ENCODE measurements at places on chromosomes 7 and 10.

GRCh38 chr7:16984375-16984774, 102.6 kb upstream of the AGR3 start:
- no peak for DNase-seq

- no peak for DNase-seq
Observed at GRCh38 chr7:31664890-31665289, 22.1 kb upstream of the PPP1R17 start.

GRCh38 chr7:70006261-70006920, 408.1 kb downstream of the AUTS2 start:
- DNase-seq: no peak

GRCh38 chr10:113019692-113020474, 69.8 kb downstream of the TCF7L2 start:
- no peak for DNase-seq

DNA sequence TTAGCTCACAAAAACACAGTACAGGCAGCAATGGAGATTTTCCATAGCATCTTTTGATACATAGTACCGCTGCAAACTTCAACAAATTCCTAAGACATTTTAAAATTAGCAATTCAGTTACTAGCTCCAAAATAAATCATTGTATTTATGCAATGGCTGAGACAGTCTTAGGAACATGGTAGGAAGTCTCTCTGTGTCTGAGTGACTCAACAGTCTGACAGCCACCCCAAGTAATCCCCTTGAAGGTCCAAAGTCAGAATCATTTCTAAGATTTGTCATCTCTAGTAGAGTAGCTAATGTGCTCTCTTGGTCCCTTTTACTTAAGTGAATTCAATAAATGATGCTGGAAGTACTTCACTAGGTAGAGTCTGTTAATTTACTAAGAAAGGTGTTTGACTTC, 93.8 kb upstream of the NOBOX start:
- DNase-seq: no peak

DNA sequence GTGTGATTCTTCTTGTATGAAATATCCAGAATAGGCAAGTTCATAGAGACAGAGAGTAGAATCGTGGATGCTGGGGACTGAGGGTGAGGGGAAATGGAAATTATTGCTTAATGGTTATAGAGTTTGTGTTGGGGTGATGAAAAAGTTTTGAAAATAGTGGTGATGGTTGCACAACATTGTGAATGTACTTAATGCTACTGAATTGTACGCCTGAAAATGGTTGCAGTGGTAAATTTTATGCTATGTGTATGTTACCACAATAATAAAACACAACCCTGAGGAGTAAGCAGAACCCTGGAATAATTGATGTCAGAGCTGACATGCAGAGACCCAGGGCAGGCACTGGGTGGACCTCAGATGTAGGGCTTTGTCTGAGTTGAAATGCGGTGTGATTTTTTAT, 57.6 kb downstream of the TACR2 start:
- no peak for DNase-seq

DNA sequence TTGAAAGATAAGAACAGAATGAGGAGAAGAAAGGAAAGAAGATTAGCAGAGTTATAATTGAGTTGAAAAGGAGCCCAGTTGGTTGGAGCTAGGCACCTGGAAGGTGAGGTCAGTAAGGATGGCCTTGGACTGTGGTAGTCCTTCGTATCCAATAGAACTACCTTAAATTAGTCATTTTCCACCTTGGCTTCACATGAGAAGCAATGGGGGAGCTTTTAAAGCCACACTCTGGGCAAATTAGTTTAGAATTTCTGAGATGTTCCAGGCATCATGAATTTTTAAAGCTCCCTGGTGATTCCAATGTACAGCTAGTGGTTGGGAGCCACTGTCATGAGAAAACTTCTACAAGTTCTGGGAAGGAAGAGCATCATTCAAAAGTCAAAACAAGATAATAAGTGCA, 27.3 kb upstream of the CYP3A5 start:
- no peak for DNase-seq

- DNase-seq: no peak
Observed at GRCh38 chr7:142314281-142314680, 56.4 kb upstream of the PRSS58 start.

- DNase-seq: no peak
Observed at GRCh38 chr10:92419740-92420545, 129.0 kb downstream of the MARCHF5 start.

GRCh38 chr7:2141651-2142050, 91.1 kb downstream of the MAD1L1 start:
- DNase-seq: no peak

- peak; percentile 24 for DNase-seq
Observed at GRCh38 chr10:101902032-101902819, 58.6 kb upstream of the KCNIP2 start.

All from NCI-H2107 (cell line).